ENCODE measurements at places on chromosomes 13 and 19. TPM values are rescaled to one million over a fixed set of nuclear protein-coding genes. Genes with fewer than 3 reads are reported as not detected.

Gene ANGPTL8
- 1.1 TPM for polyA plus RNA-seq

Gene WDR88
- polyA plus RNA-seq = not detected

Gene UCHL3
- polyA plus RNA-seq = 29.8 TPM

Gene CEACAM16
- polyA plus RNA-seq = not detected

Gene ZNF493
- polyA plus RNA-seq = 1.8 TPM

Gene CYP2F1
- polyA plus RNA-seq = not detected

Gene PNMA8A
- 59.3 TPM for polyA plus RNA-seq

Gene ICAM4
- not detected for polyA plus RNA-seq

Gene CEACAM5
- 1.1 TPM for polyA plus RNA-seq

Gene MYBPC2
- not detected for polyA plus RNA-seq

Gene NBEA
- polyA plus RNA-seq = 13.7 TPM

Gene IL4I1
- not detected for polyA plus RNA-seq

Gene CLIP3
- 319 TPM for polyA plus RNA-seq

Gene C19orf85
- 3.1 TPM for polyA plus RNA-seq

Gene KLK4
- polyA plus RNA-seq = not detected

Gene SIGLEC11
- polyA plus RNA-seq = 0.12 TPM

Gene LIM2
- polyA plus RNA-seq = not detected

Gene TICAM1
- polyA plus RNA-seq = 4.9 TPM

Gene ZNF677
- 15.2 TPM for polyA plus RNA-seq

Gene DCLK1
- polyA plus RNA-seq = 12.6 TPM

Gene DAND5
- polyA plus RNA-seq = 0.56 TPM

Gene DENND1C
- polyA plus RNA-seq = 1.0 TPM

Gene BST2
- polyA plus RNA-seq = 39.4 TPM

Gene SPACA4
- polyA plus RNA-seq = not detected

Gene FCAR
- polyA plus RNA-seq = not detected

Gene SIGLEC10
- polyA plus RNA-seq = 1.7 TPM

Gene PSG5
- not detected for polyA plus RNA-seq

Gene KLK12
- 0.51 TPM for polyA plus RNA-seq

Data from brain (organoid and tissue), 16 donors.